ENCODE measurements at places on chromosomes 7 and 10.

DNA sequence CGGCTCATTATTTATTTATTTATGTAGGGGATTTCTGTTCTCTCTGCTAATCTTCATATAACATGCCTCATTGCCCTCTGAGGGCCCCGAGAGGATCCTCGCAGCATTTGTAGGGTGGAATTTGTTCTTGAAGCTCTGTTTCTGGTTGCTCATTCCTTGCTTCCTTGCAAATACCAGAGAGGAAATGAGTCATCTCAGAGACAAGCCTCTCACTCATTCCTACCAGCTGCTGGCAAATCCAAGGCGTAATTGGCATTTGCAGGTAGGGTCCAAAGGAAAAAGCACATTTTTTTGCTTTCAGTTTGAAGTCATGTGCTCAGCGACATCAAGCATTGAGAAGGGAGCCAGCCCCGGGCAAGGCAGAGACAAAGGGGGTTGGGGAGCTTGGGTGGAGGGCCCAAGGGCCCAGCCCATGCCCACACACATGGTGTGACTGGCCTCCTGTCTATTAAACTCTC, 501.6 kb downstream of the GALNT17 start:
- DNase-seq = peak; percentile 92

GRCh38 chr10:60073397-60073780, 167.0 kb upstream of the CCDC6 start:
- no peak for DNase-seq

- peak; percentile 88 for DNase-seq
Measured at GRCh38 chr10:10804998-10805740, 212.5 kb upstream of the CELF2 start.

GRCh38 chr7:732094-732541, 5.0 kb upstream of the PRKAR1B start:
- no peak for DNase-seq

DNA sequence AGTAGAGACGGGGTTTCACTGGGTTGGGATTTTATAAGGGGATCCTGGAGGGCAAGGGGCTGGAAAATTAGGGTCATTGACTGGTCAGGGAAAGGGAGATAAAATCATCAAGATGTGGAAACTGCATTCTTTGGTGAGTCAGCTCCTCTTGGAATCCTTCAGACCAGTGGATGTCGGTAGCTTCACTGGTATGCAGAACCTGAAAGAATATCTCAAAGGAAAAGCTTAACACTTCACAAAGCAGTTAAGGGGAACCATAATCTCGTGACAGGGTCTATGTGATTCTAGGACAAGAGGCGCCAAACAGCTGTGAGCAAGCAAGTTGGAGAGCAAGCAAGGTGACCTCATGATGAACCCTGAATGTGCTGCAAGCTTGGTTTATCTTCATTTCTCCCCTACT, 634.7 kb upstream of the AUTS2 start:
- DNase-seq = peak; percentile 95
